ENCODE measurements at places on chromosomes 6 and 20.

GRCh38 chr6:45614488-45615285 is 237.0 kb upstream of the SUPT3H start:
- DNase-seq, result no peak

DNA sequence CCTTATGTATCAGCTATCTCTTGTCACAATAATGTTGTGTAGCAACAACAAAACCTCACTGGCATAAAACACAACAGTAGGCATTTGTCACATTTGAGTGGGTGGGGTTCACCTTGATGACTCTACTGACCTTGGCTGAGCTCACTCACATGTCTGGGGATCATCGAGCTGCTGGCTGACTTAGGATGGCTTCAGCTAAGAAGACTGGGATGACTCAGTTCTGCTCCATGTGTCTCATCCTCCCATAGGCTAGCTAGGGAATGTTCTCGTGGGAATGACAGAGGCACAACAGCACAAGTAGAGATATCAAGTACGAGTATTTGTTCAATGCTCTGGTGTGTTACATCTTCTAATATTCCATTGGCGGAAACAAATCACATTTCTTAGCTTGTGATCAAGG is 167.9 kb downstream of the PLCB1 start:
- no peak for DNase-seq

GRCh38 chr6:112408522-112408921 is 61.4 kb downstream of the RFPL4B start:
- no peak for DNase-seq

GRCh38 chr20:37172836-37173235 is 6.3 kb upstream of the RPN2 start:
- DNase-seq, result no peak

DNA sequence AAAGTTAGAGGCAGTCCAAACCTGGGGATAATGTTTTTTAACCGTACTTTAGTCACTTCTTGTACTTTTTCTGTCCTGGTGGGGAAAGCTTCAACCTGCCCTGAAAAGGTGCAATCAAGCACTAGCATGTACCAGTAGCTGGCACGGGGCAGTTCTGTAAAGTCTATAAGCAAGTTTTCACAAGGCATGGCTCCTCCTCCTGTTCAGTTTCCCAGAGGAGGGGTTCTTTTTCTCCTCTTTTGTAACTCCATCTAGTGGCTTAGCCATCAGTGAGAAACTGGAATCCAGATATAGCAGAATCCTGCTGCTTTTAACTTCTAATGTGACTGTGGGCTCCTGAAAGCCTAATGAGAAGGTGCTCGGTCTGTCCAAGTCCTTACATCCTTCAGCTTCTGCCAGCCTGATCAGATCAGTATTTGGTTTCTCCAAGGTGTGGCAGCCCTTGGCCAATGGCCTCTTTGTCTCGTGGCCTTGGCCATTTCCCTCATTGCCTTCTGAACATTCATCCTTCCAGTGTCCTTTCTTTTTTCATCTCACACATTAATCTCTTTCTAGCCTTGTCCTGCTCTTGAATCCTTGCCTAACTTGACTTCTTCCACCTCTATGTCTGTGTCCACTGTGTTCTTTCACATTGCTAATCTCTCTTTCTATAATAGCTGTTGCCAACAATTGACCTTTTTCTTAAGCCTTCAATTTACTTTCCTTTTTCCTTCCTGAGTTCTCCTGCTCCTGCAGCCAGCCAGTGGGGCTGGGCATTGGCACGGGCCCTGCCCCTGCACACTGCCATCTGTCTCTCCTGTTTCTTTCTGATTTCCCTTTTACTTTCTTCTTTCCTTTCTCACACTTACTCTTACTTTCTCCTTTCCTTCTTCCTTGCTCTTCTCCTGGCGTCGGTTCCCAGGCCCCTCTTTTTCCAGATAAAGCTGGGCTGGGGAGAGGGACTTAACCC is 222.0 kb upstream of the SYNCRIP start:
- no peak for DNase-seq

DNA sequence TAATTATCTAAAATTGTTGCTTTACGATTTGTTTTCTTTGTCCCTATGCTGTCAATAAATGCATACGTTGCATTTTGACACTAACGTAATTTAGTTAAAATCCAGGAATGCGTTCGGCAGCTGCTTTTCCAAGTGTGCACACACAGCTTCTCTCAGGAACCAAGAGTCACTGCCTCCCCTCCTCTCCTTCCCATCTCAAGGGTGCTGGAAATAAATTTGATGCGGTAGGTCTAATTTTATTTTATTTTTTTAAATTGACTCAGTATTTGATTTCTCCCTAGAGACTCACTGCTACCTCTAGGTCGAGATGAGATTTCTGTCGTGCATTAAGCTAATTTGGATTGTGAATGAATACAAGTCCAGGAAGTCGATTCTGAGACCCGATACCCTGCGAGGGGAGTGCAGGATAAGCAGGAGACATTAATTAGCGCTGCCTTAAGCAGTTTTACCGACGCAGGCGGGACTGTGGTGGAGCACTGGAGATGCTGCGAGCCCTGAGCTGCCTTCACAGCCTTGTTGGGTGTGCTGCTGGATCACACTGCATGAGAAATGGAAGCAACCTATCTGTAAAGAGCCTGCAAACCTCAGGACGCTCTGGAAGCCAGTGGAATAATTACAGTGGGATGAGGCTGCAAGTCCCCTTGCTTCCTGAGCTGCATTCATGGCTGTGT is 381.2 kb downstream of the C6orf118 start:
- no peak for DNase-seq

GRCh38 chr6:5442319-5442718 is 181.0 kb downstream of the FARS2 start:
- DNase-seq, result no peak

- DNase-seq, result no peak
These were observed 25.0 kb downstream of the TAB2 start for GRCh38 chr6:149342525-149342924.

DNA sequence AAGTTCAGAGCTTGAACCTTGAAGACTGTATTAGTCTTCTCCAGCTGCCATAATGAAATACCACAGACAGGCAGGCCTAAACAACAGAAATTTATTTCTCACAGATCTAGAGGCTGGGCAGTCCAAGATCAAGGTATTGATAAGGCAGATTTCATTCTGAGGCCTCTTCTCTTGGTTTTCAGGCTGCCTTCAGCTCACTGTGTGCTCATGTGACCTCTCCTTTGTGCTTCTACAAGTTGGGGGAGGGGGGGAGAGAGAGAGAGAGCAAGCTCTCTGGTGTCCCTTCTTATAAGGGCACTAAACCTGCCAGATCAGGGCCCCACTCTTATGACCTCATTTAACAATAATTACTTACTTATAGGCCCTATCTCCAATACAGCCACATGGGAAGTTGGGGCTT is 102.6 kb upstream of the RSPO3 start:
- DNase-seq, result no peak

DNA sequence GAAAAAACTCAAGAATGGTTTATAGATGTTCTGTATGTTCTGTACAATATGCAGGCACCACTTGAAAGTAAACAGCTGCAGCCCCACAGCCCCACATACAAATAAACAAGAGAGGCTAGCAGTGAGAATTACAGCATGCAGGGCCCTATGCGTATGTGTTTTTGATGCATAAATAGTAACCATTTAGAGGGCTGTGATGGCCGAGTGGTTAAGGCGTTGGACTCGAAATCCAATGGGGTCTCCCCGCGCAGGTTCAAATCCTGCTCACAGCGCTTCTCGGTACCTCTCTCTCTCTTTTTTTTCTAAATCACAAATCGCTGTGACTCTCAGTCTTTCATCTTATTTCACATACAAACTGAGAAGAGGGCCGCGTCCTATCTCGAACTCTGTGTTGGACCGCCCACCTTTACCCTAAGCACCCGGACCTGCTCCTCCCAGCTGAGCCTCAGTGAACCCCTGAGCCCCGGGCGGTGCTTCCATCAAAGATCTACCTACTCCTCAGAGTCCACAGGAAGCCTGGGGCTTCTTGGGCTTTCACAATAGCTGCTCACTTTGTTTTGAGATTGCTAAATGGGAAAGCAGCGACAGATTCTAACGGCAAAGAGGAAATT is 37.7 kb upstream of the PRSS16 start:
- DNase-seq, result no peak

DNA sequence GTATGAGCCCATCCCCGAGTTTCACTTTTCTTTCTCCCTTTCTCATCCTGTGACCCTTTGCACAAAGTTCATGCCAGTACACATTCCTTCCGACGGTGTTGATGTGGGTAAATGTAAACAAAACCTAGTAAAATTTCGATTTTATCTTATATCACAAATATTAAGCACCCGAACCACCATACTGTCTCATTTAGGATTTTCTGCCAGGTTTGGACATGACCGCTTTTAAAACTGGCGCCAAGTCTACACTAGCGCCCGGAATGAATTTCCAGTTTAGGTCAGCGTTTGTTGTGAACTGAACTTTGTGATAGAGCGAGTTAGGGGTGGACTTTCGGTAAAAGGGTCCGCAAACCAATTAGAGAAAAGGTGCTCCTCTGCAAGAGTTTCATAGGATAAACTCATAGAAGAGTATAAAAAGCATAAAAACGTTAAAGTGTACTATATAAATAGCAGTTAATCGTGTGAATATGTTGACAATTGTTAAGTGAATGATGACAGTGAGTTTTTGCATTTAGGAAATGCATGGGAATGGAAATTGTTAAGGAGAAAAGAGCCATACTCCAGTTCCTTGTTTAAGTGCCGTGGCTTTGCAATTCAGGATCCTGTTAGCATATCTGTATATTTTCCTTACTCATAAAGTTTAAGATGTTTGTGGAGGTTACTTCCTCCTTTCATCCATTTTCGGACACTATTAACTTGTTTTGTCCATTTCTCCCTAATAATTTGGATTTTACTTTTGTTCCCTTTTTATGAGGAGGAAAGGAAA is 937 bp downstream of the AKAP7 start:
- no peak for DNase-seq

DNA sequence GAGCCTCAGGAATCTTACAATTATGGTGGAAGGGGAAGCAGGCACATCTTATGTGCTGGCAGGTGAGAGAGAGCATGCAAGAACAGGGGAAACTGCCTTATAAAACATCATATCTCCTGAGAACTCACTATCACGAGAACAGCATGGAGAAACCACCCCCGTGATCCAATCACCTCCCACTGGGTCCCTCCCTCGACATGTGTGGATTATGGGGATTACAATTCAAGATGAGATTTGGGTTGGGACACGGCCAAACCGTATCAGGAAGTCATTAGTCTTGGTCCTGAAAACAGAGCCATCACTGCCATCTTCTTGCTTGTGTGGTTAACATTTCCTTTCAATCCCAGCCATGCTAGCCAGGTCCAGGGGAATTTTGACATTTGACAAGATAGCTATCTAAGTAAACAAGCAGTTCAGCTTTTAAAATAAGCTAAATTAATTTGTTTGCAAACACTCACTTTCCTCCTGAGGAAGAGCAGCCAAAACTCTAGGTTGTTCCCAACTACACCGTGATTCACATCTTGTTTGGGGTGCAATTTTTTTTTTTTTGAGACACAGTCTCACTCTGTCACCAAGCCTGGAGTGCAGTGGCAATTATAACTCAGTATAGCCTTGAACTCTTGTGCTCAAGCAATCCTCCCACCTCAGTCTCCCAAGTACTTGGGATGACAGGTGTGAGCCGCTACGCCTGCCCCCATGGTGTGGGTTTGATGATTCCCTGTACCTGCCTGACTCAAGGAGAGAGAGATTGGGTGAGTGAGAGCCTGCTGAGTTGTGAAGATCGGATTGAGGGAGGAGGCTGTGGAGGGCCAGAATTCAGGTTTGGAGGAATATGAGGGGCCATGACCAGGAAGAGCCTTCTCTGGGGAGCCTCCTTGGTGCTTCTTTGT is 13.0 kb upstream of the PPP1R14C start:
- DNase-seq, result no peak

GRCh38 chr20:56004007-56004406 is 1.3 kb downstream of the CBLN4 start:
- no peak for DNase-seq

DNA sequence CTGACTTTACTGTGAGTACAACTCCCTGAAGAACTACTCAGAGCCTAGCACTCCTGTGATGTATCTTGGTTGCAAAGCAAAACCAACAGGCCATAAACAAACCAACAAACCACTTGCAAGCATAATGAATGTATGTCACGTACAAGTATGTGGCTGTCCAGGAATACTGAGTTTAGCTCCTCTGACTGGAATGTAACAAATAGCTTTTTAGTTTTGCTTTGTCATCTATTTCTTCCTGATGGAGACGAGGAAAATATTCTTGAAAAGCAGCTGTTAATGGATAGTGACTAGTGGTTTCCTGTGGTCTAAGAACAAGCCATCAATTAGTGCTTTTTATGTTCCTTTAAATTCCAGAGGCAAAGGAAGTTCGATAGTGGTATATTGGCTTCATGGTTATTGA is 101.9 kb upstream of the LY86 start:
- no peak for DNase-seq

DNA sequence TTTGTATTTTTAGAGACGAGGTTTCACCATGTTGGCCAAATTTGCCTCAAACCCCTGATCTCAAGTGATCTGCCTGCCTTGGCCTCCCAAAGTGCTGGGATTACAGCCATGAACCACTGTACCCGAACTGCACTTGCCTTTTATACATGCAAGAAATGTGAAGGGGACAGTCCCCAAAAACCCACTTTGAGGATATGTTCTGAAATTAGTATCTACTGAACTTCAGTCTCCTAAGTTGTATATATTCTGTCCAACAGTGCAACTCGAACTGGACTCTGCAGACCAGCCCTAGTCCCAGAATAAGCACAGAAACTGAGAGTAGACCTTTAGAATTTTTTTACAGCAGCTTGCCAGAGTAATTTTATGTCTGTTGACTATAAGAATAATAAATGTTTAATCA is 28.5 kb downstream of the BACH2 start:
- no peak for DNase-seq

GRCh38 chr6:21869085-21869771 is 275.7 kb downstream of the SOX4 start:
- no peak for DNase-seq

DNA sequence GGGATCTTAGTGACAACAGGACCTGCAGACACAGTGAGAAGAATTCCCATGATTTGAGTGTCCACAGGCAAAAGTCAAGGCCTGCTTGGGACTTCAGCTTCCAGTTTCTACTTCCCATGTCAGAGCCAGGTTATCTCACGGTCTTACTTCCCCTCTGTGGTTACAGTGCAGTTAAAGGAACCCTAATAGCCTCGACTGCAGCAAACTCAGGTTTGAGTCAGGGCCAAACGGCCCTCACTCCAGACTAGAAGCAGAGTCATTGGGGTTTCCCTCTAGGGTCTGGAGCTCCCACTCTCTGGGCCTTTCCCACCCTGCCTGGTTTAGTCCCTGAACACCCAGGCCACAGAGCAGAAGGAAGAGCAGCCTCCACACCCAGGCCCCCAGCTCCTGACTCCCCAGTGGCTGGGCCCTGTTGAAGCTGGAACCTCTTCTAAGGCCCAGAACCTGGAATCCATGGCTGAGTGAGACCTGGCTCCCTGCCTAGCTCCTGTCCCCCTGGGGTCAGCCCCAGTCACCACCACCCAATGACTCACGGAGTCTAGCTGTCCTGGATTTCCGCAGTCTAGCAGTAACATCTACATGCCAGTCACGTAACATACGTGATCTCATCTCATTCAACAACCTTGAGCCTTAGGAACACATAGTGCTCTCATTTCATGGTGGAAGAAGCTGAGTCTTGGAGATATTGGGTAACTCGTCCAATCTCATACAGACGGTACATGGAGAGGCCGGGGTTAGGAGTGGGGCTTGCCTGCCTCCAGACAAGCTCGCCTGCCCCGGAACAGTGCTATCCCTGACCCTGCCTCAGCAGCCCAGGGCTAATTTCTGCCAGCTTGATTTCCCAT is 9.2 kb upstream of the GHRH start:
- no peak for DNase-seq

Data from activated CD8-positive, alpha-beta T cell treated with anti-CD3 and anti-CD28 coated beads, Interleukin-2, amount 10 ng/mL, durations not matched to agents 7 days and 5 days (primary cell).